ENCODE measurements at places on chromosomes 7 and 10.

- DNase-seq: peak; percentile 40
Measured at GRCh38 chr7:1951159-1951536, 281.1 kb downstream of the ELFN1 start.

- no peak for DNase-seq
Measured at GRCh38 chr10:84366041-84366440, 37.7 kb downstream of the CCSER2 start.

DNA sequence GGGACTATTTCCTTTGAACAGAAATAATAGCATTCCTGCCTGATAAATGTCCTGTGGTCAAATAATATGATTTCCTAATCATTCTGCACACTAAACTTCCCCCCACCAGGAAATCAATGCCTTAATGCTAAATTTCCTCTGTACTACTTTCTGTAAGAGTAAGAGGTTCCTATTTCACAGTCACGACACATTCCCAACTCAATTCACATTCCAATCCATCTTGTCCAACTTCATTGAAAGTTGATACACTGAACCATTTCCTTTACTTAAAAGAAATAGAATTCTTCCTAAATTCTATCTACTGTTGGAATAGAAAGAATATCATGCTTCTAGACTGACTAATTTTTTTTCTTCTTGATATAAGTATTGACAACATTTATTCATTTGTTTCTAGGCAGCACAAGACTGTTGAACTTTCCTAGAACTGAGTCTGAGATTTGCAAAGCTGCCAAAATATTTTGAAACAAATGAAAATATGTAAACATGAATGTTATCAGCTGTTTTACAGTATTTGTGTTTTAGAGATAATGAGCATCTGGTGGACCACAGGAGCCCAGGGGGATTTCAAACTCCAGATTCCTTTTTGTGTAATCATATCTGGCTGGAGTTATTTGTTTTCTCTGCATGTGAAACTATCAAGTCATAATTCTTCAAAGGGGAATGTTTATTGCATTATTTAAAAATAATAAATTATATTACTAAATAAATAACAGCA is 121.5 kb downstream of the TPST1 start:
- DNase-seq: no peak

DNA sequence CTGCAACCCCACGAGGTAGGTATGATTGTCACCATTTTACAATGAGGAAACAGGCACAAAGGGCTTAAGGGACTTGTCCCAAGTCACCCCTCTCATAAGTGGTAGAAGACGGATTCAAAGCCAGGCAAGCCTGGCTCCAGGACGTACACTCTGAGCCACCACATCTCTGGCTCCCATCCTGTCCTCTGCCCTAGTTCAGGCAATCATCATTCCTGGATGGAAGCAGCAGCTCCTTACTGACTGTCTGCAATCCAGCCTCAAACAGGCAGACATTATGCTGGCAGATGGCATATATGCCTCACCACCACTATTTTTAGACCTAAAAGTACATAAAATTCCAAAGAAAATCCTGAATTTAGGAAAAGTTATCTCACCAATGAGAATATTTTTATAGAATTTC is 100.7 kb downstream of the USP6NL start:
- peak; percentile 35 for DNase-seq

- no peak for DNase-seq
Measured at GRCh38 chr10:121002586-121003205, 151.5 kb downstream of the WDR11 start.

DNA sequence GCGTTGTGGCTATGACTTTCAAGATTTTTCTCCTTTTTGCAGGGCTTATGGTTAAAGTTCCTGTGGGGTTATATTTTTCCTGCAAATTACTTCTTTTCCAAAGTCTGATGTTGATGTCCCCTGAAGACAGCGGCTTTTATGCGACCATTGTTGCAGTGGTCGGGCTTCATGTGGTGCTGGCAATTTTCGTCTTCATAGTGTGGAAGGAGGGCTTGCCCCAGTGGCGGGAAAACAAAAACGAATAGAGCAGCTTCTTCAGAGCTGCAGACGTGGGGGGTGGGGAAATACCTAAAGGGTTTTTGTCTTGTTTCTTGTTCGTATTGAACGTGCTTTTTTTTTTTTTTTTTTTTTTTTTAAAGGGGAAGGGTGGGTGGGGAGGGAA is 53.8 kb downstream of the MCMBP start:
- no peak for DNase-seq

- DNase-seq: no peak
Measured at GRCh38 chr10:88755753-88756152, 4.1 kb upstream of the LIPN start.

DNA sequence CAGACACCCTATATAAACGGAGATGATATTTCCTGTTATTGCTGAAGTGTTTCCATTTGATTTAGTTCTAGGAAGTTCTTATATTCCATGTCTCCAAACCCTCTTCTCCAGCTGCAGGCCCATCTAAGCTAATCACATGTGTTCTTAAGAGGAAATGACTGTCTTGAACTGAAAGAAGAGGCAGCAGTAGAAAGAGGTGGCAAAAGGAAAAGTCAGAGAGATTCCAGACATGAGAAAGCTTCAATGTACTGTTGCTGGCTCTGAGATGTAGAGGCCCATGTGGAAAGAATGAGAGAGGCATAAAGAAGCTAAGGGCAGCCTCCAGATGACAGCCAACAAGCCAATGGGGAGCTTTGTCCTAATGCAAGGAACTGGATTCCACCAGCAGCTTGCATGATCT is 287.2 kb downstream of the GFRA1 start:
- no peak for DNase-seq

GRCh38 chr7:116953906-116954838 is 871 bp downstream of the ST7 start:
- peak; percentile 44 for DNase-seq

GRCh38 chr10:102641402-102641801 is 2.9 kb upstream of the TRIM8 start:
- DNase-seq: no peak

- DNase-seq: no peak
Measured at GRCh38 chr10:16779384-16779915, 37.8 kb downstream of the RSU1 start.

- no peak for DNase-seq
Measured at GRCh38 chr7:55526770-55527169, 45.5 kb downstream of the VOPP1 start.

GRCh38 chr7:30005464-30005863 is 15.9 kb upstream of the SCRN1 start:
- DNase-seq: no peak

- DNase-seq: no peak
Measured at GRCh38 chr7:155709453-155709852, 65.0 kb downstream of the RBM33 start.

GRCh38 chr7:7805511-7806153 is 87.2 kb upstream of the RPA3 start:
- DNase-seq: no peak

DNA sequence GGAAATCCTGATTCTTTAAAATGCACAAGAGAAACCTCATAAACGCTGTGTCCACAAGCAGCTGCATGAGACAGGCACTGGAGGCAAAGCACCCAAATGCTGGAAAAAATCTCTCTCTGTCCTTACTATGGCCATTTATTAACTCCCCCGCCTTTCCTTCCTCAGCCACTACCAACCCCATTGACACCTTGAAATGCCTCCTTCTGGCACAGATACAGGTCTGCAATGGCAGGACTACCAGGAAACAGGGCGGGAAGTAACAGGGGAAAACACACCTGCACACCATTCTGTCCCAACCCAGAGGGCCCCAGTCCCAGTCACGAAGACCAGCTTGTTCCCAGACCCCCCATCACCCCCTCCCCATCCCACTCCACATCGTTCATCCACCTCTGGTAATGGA is 224.3 kb downstream of the PARD3 start:
- no peak for DNase-seq

GRCh38 chr10:80167471-80168161 is 35.1 kb downstream of the PLAC9 start:
- DNase-seq: no peak

DNA sequence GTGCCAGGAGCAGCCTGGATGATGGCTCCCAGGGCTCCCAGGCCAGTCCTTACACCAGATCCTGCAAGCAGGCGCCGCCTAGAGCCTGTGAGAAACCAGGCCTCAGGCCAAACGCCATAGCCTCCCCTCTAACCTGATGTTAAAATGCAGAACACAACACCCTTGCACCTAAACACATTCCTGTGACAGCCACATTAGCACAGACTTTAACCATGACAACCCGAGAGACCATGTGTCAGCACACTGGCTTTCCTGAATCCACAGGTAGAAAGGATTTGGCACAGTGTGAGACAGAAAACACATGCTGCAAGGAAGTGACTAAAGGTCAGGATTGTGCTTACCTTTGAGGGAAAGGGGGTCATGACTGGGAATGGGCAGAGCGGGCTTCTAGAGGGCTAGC is 59.9 kb downstream of the SGMS1 start:
- no peak for DNase-seq

All from dorsolateral prefrontal cortex (tissue), 122 donors.